Trophoblast cell (in vitro differentiated cells and primary cell): ENCODE measurements at places on chromosomes 5 and 9.

GRCh38 chr9:120513825-120514396 is 66.1 kb downstream of the CDK5RAP2 start:
- DNase-seq = peak; percentile 70

DNA sequence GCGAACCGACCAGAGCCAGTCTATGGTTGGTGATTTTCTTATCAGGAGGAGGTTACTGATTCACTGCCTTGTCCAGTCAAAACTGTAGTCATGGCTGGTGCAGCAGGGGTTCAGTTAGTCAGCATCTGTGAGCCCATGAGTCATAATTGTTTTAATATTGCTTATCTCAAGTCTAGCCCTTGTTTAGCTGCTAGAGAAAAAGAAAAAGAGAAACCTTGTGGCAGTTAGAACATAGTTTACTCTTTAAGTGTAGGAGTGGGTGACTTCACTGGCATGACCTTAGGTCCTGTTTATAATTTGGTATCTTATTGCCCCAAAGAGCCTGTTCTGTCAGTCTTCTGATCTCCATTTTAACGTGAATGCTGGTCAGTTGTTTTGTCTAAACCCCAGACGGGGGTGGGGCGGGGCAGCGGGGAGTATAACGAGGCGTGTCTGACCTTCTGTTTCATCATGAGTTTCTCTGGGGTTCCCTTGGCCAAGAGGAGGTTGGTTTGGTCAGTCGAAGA is 76.9 kb upstream of the NFIL3 start:
- no peak for DNase-seq

- no peak for DNase-seq
Measured at GRCh38 chr5:55445791-55446190, 89.0 kb downstream of the PLPP1 start.

DNA sequence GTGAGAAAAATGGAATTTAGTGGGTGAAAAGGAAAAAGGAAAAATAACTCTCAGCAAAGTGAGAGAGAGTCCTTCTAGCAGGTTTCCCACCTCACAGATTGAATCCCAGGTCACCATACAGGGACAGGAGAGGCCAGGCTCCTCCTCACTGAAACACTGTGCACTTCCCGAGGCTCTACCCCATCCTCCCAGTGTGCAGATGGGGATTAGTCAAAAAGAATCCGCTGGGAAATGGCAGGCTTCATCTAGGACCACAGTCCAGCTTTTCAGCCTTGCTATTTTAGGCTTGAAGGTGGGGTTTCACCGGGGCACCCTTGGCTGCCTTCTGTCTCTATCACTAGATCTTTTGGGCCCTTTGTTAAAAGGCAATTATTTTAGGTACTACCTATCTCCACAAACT is 47.8 kb downstream of the YIPF5 start:
- DNase-seq = no peak

GRCh38 chr9:21153336-21154017 is 11.8 kb upstream of the IFNW1 start:
- no peak for DNase-seq

DNA sequence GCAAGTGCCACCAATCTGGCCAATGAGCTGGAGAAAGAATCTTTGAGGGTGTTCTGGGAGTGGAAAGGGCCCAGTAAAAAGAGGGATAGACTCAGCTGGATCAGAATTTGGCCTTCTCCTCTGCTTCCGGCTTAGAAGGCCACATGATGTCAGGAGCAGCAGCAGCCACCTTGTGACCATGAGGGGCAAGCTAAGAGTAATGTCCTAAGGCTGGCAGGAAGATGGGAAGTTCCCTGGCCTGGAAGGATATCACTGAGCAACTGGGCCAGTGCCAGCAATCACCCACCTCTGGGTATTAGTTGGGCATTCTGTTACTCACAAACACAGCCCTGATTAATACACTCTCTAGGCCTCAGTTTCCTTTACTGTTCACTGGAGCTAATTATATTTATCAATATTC is 44.2 kb downstream of the TSPAN17 start:
- no peak for DNase-seq

DNA sequence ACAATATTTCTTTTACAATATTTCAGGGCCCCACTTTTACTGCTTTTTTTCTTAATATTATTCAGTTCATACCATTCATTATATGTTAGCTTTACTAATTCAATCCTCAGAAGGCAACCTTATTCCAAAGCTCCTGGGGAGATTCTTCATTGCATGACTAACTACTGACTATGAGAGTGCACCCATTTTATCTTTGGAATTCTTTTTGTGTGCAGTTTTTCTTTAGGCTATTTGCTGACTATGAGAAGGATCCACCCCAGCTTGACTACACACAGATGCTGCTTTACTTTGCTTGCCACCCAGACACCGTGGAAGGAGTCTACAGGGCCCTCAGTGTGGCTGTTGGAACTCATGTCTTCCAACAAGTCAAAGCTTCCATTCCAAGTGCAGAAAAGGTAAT is 56.9 kb upstream of the IL7R start:
- no peak for DNase-seq
